ENCODE measurements at places on chromosomes 7 and 10.

DNA sequence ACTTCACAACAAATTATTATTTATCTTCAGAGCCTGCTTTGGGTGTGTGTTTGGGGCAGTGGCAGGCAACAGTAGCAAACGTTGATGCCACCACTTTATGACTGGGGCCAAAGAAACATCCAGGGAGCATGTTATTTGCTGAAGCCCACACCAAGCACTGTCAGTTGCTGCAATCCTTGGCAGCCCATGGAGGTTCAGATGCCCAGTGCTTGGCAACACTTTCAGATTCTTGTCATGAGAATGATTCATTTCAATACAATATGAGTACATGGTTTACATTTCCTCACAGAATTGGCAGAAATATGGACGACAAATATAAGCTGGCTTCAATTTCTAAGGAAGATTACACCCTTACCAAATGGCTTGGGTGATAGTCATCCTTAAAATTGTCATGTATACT lies 46.5 kb upstream of the GLI3 start:
- no peak for DNase-seq

GRCh38 chr7:19698331-19698730 lies 10.5 kb downstream of the POLR1F start:
- DNase-seq = no peak

- no peak for DNase-seq
Observed at GRCh38 chr10:5498791-5499492, 428 bp downstream of the CALML5 start.

DNA sequence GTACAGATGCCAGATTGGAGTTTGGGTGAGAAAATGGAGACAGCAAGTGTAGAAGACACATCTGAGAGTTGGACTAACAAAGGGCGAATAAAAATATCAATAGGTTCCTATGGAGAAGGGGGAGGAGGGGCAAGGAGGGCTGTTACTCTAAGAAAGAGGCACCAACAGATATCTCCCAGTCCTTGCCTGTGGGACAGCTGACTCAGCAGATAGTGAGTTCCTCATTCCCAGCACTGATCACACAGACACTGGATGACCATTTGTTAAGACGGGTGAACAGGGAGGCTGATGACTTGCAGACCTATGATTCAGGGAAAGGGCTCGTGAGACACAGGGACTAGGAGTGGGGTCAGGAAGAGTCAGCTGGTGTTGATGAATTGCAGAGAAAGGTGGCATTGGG lies 5.7 kb upstream of the PRR15 start:
- no peak for DNase-seq

- DNase-seq = no peak
Observed at GRCh38 chr7:54860003-54860775, 101.2 kb upstream of the SEC61G start.

- no peak for DNase-seq
Observed at GRCh38 chr7:139763330-139763729, 14.5 kb downstream of the HIPK2 start.

GRCh38 chr10:106169241-106169640 lies 995.3 kb downstream of the SORCS1 start:
- DNase-seq = no peak

DNA sequence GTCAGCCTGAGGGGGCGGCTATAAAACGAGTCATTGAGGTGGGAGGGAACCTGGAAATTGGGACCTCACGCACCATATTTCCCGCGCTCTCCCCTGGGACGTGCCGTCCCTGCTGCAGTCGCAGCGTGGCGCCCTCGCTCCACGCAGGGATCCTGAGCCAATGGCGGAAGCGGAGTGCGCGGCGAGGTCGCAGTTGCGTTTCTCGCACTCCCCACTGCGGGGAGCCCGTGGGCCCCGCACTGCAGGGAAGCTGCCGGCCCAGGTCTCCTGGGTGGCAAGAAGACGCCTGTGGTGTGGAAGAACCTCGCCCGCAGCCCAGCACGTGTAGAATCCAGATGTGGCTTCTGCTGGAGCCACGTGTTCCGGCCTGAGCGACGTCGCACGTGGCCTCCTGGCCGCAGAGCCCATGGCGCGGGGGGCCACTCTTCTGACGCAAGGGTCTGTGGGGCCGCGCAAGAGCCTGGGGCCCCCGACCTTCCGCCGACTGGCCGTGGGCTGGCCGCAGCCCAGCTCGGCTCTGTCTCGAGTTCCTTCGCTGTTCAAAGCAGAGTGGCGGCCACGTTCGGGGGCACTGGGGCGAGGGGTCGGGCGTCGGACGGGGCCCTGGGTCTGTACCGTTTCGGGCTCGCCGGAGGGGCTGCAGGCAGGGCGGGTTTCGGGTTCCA lies 26.4 kb downstream of the HIF1AN start:
- peak; percentile 39 for DNase-seq

Measured in NCI-H1105 (cell line).